ENCODE measurements at places on chromosomes 1 and 21.

- DNase-seq: no peak
These were observed 9.3 kb downstream of the PLA2G2A start for GRCh38 chr1:19969898-19970660.

DNA sequence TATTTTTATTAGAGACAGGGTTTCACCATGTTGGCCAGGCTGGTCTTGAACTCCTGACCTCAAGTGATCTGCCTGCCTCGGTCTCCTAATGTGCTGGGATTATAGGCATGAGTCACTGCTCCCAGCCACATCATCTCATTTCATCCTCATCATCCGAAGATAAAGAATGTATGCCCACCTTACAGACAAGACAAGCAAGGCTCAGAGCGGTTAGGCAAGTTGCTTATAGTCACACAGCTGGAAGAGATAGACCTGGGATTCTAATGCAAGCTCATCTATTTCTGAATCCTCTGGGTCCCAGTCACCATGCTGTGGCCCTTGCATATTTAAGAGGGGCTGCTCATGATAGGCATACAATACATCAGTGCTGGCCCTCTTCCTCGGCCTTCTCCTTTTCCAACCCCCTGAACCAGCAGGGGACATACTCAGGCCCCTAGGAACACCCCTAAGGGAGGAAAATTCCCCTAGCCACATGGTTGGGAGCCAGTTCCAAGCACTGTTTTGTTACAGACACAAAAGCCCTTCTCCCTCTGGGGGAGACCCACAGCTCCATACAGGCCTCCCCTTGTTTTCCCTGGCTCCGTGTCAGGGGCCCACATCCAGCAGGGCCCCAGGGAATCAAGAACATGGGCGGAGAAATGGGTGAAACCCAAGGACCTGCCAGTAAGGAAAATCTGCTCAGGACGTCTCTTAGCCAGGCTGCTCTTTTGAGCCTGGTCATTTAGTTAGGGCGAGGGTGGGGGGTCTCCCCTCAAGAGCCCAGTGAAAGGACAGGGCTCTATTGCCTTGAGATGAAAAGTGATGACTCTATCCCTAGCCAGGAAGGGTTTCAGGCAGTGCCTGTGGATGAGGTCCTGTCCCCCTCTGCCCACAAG is 6.9 kb downstream of the CSRP1 start:
- DNase-seq: no peak

DNA sequence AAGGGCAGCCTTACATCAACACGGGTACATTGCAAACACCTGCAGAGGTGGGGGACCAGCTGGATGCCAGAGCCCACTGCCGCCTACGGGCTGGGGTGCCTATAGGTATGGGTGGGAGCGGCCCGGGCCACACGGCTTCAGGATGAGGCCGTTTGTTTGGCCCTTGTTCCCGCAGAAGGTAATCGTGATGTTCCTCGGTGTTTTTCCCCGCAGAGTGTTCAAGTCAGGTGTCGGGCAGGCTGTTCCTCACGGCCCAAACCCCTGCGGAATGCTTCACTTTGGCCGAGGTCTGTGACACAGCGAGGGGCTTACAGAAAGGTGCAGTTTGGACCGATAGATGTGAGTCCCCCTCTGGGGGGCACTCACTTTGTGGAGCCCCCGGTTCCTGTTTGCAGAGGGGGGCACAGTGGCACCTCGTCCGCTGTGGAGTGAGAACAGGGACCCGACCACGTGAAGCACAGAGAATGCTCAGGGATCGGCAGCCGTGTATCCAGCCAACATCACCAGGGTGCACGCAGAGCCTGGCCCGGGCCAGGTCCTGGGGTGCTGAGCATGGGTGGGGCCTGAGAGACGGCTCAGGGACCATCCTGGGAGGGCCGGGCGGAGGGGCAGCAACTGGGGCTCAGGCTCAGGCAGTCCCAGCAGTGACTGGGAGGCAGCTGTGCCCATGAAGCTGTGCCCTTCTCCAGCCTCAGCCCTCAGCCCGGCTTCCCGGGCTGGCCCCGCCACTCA is 453 bp upstream of the TTLL10 start:
- no peak for DNase-seq

DNA sequence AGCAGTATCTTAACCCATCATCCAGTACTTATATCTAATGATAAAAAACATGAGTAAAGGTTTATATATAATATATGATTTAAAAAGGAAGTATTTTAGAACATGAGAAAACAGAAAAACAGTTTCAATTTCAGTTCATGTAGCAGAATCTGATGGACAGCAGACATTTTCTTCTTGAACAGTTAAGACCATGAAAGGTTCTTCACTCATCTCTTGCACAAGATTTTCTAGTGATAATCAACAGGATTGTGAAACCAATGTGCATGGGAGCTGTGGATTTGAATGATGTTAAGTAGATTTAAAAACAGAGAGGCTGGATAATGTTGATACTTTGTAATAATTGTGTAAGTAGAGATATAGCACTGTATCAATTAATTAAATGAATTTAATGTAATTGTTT is 1297.6 kb downstream of the BRINP3 start:
- DNase-seq: no peak

GRCh38 chr1:36034692-36035091 is 49.2 kb upstream of the TEKT2 start:
- DNase-seq: peak; percentile 64

- no peak for DNase-seq
These were observed 83.1 kb upstream of the S1PR1 start for GRCh38 chr1:101153692-101154091.

DNA sequence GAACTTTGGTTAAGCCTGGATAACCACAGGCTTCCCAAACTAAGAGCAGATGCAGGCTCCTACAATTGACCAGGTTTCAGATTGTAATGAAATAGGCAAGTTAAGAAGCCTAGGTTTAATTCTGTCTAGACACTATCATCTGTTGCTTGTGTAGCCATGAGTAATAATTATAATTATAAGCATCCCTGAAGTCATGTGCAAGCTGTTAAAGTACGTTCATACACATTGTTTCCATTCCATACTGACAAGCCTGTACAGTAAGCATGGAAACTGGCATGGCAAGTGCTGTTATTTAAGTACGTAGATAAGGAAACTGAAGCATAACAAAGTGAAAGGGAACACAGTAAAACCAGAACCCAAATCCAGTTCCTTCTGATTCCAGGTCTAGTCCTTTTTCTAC is 557.2 kb upstream of the BEND5 start:
- no peak for DNase-seq

- no peak for DNase-seq
These were observed 95.0 kb downstream of the TEX35 start for GRCh38 chr1:178607718-178608408.

GRCh38 chr1:16061266-16061665 is 12.2 kb downstream of the FAM131C start:
- DNase-seq: no peak

GRCh38 chr1:33860671-33861070 is 3.2 kb upstream of the HMGB4 start:
- DNase-seq: no peak

GRCh38 chr1:92786111-92786901 is 1.4 kb upstream of the EVI5 start:
- DNase-seq: no peak

DNA sequence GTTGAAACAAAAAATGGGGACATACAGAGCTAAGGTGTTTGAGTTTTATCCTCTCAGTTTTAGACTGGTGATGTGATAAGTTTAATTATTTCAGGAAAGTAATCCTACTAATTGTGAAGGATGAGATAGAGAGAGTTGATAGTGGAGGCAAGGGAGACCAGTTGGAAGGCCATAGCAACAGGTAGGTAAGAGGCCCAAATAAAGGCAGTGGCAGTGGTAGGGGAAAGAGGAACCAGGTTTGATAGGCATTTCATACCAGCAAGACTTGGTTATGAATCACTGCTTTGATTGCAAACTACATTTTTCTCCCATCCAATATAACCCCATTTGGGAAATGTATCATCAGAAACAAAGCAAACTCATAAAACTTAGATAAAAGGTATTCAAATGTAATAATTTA is 63.1 kb upstream of the SH3GLB1 start:
- DNase-seq: no peak

DNA sequence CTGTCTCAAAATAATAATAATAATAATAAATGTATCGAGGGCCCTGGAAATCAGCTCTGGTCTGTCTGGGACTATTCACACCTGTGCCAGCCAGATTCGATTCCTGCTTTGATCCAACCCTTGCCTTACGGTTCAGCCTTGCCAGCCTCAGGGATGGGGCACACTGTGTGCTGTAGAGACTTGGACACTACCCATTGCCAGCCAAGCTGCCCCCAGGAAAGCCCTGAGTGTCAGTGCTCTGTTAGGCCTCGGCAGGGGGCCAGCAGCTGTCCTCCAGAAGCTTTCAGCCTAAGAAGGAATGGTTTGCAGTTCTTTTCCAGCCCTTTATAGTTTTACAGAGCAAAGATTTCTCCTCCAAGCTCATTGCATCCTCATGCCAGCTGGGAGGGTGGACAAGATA is 96.2 kb upstream of the RUNX3 start:
- no peak for DNase-seq

DNA sequence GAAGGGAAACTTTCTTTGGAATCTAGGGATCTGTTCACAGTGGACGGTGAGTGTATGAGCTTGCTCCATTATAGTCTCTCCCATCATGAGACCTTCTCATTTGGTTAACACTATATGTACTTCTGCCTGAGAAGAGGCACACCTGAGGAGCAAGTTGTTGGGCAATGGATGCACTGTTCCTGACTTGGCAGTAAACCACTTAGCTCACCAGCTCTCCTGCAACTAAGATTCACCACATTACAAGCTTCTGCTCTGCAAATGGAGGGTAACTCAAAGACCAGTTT is 10.2 kb downstream of the MACF1 start:
- DNase-seq: no peak

- DNase-seq: no peak
These were observed 83.9 kb downstream of the ASTN1 start for GRCh38 chr1:177080564-177080963.
